ENCODE measurements at places on chromosomes 4 and X. TPM values are rescaled to one million over a fixed set of nuclear protein-coding genes. Genes with fewer than 3 reads are reported as not detected.

DNA sequence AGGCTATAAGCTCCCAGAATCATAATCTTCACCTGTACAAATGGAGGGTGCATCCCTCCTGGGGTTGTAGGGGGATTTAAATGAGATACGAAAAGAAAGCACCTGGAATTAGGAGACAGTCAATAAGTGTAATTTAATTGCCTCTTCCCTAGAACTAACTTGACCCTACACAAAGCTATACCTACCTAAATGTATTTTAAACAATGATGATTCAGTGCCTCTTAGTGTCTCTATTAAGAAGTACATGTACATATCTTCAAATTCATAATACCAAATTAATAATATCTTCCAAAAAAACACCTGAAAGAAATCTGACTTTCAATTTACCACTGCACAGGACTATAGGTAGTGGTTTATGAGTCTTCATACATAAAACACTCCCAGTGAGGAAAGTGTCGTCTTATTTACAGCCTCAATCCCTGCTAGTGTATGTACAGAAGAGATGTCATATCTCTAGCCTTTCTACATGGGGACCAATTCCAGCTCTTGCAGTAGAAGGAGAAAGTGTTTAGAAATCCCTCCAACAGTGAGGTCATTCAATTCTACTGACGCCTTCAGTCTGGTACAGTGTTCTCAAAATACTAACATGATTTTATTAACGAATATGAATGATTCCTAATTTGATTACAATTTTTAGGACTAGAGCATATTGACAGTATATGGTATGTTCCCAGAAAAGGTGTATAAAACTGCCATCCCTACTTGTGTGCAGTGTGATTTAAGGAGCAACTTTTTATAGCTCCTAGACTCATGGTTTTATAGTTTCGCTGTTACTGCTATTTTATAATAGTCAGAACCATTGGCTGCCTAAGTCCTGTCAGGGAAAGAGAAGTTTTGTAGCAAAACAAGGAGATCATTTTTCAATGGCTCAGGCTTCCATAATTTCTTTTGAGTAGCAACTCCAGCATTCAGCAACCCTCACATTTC lies 282.7 kb downstream of the UNC5C start:
- no peak for DNase-seq

- DNase-seq, result no peak
These were observed 131.9 kb downstream of the ANXA5 start for GRCh38 chr4:121564840-121565375.

DNA sequence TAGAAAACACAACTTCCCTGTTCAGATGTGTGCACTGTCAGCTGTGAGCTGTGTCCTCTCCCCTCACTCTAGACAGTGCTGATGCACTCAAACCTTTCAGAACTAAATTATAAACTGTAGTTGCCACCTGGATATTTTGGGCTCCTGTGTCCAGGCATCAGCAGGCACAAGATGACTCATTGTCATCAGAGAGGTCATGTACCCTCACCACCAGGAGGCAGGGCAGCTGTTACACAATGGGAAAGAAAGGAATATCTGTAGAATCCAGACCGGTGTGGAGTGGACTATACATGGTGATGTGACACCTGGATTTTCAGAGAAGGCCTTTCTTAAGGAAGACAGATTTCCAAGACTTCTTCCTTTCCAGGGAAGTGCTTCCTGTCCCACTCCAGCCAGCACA lies 854.4 kb upstream of the AGA start:
- no peak for DNase-seq

DNA sequence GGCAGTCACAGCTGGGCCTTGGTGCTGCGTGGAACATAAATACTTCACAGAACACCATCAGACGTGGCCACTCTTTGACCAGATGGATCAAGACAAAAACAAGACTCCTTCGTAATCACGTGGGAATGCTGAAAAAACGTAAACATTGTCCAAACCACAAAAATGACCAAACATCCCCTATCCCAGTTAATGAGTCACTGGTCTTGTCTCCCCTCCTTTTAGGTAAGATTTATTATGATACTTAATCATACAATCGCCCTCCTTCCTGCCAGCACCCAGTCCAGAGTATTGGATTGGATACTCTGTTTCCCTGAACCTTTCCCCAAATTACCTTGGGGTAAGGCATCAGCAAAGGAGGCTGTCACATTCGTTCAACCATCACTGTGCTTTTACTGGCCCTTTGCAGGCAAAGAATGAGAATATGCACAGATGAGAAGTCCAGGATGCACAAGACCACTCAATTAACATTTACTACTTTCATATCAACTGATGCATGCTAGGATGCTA lies 601 bp upstream of the TCEANC start:
- peak; percentile 71 for DNase-seq

- no peak for DNase-seq
These were observed 26.7 kb upstream of the CLDN34 start for GRCh38 chrX:9940421-9940820.

DNA sequence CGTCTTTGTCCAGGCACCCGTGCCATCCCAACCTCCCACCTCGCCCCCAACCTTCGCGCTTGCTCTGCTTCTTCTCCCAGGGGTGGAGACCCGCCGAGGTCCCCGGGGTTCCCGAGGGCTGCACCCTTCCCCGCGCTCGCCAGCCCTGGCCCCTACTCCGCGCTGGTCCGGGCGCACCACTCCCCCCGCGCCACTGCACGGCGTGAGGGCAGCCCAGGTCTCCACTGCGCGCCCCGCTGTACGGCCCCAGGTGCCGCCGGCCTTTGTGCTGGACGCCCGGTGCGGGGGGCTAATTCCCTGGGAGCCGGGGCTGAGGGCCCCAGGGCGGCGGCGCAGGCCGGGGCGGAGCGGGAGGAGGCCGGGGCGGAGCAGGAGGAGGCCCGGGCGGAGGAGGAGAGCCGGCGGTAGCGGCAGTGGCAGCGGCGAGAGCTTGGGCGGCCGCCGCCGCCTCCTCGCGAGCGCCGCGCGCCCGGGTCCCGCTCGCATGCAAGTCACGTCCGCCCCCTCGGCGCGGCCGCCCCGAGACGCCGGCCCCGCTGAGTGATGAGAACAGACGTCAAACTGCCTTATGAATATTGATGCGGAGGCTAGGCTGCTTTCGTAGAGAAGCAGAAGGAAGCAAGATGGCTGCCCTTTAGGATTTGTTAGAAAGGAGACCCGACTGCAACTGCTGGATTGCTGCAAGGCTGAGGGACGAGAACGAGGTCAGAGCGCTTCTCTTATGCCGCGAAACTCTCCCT lies at the start of gene TET2:
Gene TET2, plus strand, starts transcription at position 601 of the 740 bp plus-strand sequence. CDS start 87,067 bp downstream, outside the sequence.
- peak; percentile 94 for DNase-seq

DNA sequence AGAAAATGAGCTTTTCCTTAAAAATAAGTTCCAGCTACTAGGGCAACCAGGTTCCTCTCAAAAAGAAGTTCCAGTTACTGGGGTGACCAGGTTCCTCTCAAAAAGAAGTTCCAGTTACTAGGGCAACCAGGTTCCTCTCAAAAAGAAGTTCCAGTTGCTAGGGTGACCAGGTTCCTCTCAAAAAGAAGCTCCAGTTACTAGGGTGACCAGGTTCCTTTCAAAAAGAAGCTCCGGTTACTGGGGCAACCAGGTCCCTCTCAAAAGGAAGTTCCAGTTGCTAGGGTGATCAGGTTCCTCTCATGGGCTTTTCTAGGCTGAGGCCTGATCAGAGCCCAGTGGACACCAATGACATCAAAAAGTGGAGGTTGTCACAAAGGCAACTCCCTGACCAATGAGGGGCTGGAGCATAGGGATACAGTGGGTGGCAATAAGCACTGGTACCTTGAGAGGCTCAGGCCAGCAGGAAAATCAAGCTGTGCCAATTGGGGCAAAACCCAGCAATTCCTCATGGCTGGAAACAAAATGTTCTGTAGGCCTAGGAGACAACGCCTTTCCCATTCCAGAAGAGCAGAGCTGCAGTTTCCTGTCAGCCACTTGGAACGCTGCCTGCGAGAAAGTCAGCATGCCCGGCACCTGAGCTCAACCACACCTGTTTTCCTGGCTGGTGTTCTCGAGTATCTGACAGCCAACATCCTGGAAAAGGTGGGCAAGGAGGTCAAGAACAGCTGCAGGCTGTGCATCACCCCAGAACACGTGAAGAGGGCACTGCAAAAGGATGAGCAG lies 12.3 kb upstream of the SYTL5 start:
- DNase-seq, result no peak

DNA sequence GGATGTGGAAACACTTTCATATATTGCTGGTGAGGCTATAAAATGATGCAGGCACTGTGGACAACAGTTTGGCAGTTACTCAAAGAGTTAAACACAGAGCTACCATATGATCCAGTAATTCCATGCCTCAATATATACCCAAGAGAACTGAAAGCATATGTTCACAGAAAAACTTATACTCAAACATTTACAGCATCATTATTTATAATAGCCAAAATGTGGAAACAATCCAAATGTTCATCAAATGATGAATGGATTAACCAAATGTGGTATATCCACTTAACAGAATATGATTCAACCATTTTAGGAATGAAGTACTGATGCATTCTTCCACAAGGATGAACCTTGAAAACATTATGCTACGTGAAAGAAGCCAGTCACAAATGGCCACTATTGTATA lies 603.8 kb downstream of the IQCM start:
- DNase-seq, result no peak

DNA sequence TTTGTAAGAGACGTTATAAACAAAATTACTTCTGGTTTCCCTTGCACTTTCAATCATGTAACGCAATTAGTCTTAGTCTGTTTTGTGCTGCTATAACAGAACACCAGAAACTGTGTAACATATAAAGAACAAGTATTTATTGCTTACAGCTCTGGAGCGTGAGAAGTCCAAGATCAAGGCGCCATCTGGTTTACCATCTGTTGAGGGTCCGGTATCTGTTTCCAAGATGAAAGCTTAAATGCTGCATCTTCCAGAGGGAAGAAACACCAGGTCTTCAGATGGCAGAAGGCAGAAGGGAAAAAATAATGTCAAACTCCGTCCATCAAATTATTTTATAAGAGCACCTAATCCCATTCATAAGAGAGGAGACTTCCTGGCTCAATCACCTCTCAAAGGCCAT lies 474.1 kb downstream of the PDGFC start:
- DNase-seq, result no peak

GRCh38 chr4:168558599-168558998 lies 61.7 kb downstream of the PALLD start:
- DNase-seq, result peak; percentile 23

DNA sequence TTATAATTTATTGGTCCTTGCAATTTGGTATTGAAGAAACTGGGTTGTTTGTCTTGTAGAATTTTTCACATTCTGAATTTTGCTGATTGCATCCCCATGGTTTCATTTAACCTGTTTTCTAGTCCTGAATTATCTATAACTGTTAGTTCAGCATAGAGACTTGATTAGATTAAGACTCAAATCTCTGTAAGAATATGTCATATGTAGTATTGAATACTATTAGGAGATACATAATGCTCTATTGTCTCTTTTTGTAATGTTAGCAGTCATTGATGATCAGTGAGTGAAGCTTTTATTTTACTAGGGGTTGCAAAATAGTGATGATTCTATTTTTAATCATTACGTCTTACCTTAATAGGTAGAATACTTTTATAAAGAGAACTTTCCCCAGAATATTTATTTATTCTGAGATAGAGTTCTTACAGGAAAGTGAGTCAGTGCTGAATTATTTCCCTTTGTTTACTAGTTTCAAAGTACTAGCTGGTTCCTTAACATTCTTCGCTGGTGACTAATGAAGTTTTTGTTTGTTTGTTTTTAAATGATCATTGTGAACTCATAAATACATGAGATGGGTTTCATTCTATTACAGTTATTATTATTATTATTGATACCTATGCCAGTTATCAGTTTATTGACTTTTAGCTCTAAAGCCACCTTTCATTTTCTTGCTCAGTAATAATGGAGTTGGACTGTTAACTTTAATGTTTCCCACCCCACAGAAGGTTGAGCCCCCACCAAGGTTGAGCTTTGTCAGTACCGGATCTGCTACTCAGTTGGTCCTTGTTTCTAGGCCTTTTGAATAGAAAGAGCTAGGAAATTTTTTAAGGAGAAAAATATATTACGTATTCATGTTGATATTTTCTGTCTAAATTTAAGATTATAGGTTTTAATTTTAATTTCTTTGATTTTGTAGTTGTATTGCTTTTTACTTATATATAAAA lies 102.3 kb downstream of the LARP1B start:
- DNase-seq, result no peak

DNA sequence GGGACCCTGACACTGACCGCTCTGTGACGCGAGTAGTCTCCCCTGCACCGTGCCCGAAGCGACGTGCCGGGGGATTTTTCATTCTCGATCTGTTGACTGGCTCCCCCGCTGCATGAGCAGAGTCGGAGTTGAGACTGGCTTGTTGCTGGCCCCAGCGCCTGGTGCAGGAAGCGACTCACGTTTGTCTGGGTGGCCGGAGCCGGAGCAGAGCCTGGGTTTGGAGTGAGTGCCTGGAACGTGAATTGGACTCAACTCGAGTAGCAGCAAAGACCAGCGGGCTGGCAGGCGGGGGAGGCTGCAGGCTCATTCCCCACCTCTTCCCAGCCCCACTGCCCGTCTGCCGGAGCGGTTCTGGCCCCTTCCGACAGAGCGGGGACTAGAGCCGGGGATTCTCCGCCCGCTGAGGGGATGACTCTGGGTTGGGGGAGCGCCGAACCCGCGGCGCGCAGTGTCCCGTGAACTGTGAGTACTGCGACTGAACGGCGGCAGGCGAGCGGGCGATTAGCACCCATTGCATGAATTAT lies 554 bp downstream of the PCDH7 start:
- DNase-seq, result peak; percentile 80

DNA sequence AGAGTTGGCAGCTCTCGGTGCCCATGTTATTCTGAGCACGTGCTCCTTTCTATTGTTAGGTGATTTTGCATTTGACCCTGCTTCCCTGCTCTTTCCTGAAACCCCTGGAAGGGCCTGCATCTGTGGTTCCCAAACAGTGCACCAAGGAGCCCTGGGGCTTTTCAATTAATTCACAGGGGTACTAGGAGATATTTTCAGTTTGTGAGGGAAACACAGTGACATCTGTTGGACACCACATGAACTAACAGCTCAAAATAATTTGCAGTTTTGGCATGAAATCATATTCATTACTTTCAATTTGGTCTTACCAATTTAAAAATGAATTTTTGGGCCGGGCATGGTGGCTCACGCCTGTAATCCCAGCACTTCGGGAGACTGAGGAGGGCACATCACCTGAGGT lies 156.6 kb downstream of the GATB start:
- DNase-seq, result no peak

GRCh38 chr4:100175858-100176257 lies 14.4 kb downstream of the DDIT4L start:
- no peak for DNase-seq

GRCh38 chr4:112378858-112379257 lies 81.7 kb downstream of the ALPK1 start:
- DNase-seq, result no peak

DNA sequence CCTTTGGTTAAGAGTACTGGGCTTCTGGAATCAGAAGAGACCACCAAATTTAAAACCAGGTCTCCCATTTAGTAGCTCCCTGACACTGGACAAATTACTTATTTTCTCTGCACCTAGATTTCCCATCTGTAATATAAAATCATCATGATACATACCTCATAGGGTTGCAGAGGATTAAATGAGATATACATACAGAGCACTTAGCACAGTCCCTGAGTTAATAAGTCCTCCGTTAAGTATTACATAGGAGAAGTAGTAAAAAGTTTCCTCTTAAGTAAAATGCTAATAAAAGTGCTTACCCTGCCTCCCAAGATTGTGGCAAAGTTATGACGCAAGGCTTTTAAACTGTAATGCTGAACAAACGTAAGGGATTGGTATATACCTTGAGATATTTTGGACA lies 539 bp upstream of the CHIC1 start:
- peak; percentile 63 for DNase-seq

TMEM271 gene
- total RNA-seq, result not detected

VCX gene
- total RNA-seq, result not detected

AMTN gene
- not detected for total RNA-seq

PTCHD1 gene
- total RNA-seq, result not detected

NLGN4X gene
- 11.5 TPM for total RNA-seq

BEND2 gene
- not detected for total RNA-seq

VSIG1 gene
- total RNA-seq, result not detected

HSD17B13 gene
- under 0.01 TPM for total RNA-seq

All from osteoblast (primary cell).